Activated gamma-delta T cell treated with anti-CD3 and anti-CD28 coated beads, Interleukin-2, amount 50 U/mL, for 16 hours (primary cell): ENCODE measurements at places on chromosomes 4 and X.
A peak's percentile ranks its signal among the peaks of the same experiment; 100 is the strongest.

GRCh38 chr4:36278789-36279188 is 2.6 kb upstream of the DTHD1 start:
- no peak for DNase-seq

DNA sequence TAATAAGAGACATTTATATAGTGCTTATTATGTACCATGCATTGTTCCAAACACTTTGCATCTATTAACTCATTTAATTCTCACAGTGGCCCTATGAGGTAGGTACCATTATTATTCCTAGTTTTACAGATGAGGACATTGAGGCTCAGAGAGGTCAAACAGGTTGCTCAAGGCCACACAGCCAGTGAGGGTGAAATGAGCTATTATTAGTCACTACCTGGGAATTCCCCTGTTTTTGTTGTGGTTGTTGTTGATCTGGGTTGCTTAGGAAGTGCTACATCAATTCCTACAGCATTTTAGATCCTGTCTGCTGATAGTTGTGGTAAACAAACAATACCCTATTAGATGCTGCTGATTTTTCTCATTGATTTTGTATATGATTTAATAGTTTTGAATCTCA is 41.2 kb downstream of the APLN start:
- no peak for DNase-seq

GRCh38 chr4:148300877-148301276 is 141.3 kb downstream of the NR3C2 start:
- no peak for DNase-seq

- DNase-seq = peak; percentile 11
These were observed 28.1 kb downstream of the MCUB start for GRCh38 chr4:109588176-109588575.

GRCh38 chr4:130850019-130850524 is 1754.1 kb downstream of the C4orf33 start:
- DNase-seq = no peak

- no peak for DNase-seq
These were observed 162.4 kb downstream of the UNC5C start for GRCh38 chr4:95386410-95386809.

DNA sequence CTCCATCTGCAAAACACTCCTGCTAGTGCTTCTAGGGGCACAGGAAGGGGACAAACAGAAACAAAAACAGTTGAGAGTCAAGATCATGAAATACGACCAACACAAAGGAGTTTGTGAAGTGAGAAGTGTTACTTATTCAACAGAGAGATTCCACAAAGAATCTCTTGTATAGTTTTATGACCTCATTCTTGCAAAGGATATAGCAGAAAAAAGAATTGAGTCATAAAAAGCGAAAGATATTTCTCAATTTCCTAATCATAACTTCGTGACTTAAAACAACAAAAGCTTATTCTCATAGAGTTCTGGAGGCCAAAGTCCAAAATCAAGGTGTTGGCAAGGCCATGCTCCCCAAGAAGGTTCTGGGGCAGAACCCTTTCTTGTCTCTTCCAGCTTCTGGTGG is 40.7 kb downstream of the TIGD4 start:
- DNase-seq = no peak

- DNase-seq = no peak
These were observed 270.9 kb upstream of the GRIA3 start for GRCh38 chrX:122913134-122913533.

- no peak for DNase-seq
These were observed 424 bp upstream of the ZNF330 start for GRCh38 chr4:141220271-141220670.

- DNase-seq = no peak
These were observed 132.0 kb upstream of the TET2 start for GRCh38 chr4:105014635-105015034.
